CD4-positive, alpha-beta T cell treated with Interleukin-10 for 1 hour (primary cell): ENCODE measurements at places on chromosomes 2 and 18.

GRCh38 chr2:73031725-73032701 is 39.5 kb downstream of the SFXN5 start:
- DNase-seq, result no peak

DNA sequence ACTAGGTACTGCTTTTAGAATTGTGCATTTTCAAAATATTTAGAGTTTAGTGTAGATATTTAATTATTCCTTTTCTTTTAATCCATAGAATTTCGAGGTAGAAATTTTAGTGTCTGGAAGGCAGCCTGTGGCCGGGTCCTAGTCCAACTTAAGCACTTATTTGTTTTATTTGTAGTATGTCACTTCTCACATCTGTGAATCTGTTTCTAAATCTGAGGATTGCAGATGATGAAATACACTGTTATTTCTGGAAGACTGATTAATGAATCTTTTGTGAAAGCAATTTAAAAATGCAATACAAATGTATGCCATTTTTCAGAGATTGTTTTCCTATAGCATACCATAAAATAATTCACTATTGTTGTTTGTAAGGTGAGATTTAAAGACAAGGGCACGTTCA is 483.9 kb upstream of the TRIB2 start:
- DNase-seq, result no peak

- no peak for DNase-seq
These were observed 25.4 kb upstream of the NRP2 start for GRCh38 chr2:205656941-205657340.

- no peak for DNase-seq
These were observed 266.3 kb downstream of the MTX2 start for GRCh38 chr2:176535467-176536113.

- no peak for DNase-seq
These were observed 56.6 kb downstream of the BMPR2 start for GRCh38 chr2:202432776-202433175.

GRCh38 chr18:63508596-63508995 is 31.8 kb downstream of the SERPINB5 start:
- no peak for DNase-seq

GRCh38 chr18:58861861-58862301 is 2.8 kb upstream of the ZNF532 start:
- no peak for DNase-seq

DNA sequence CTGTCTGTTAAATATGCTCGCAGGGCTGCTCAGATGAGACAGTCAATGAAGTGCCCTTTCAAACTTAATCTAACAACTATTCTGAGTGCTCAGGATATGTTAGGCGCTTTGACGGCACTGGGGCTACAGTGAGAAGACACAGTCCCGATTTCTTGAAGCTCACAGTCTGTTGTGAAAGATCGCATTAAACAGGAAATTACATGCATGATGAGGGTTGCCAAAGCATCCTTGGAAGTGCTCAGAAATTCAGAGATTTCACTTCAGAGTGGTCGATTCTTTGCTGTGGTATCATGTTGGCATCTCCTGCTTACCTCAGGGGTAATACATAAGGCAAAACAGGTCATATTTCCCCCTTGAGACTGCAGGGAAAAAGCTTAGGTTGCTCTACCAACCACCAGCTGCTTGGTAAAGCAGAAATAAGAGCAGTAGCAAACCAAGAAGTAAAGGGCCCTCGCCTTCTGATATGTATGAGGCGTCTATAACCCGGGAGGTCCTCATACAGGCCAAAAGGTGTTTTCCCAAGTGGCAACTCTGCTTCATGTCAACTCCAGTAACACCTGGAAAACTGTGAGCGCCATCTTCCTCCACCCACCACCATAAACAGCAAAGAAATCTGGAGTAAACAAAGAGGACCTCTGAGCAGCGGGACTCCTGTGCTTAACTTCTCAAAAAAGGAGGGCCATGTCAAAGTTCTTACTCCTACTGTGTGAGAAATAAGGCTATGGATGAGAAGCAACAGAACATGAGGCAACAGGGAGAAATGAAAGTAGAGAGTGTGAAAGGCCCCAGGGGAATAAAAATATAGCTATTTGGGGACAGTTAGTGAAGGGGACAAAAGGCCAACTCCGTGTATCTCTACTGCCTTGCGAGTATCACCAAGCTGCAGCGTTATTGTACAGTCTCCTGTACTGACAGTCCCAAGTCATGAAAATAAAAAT is 79.3 kb downstream of the CLHC1 start:
- no peak for DNase-seq

GRCh38 chr2:134079373-134079772 is 174.5 kb upstream of the MGAT5 start:
- no peak for DNase-seq

DNA sequence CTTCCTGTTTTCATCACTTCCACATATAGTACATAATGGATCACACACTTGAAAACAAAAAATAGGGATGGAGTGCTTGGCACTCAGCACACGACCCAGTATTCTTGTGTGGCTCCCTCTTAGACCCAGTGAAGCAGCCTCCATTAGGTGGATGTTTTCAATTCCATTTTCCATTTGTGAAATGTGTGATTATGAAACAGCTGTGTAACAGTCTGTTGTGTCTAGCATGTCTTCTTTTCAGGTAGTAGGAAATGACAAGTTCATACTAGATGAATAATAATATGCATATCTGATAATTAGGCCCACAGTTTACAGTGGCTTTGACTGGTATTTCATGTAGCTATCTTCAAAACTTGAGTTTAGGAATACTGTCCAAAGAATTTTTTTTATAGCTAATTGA is 35.5 kb downstream of the EML6 start:
- DNase-seq, result no peak

DNA sequence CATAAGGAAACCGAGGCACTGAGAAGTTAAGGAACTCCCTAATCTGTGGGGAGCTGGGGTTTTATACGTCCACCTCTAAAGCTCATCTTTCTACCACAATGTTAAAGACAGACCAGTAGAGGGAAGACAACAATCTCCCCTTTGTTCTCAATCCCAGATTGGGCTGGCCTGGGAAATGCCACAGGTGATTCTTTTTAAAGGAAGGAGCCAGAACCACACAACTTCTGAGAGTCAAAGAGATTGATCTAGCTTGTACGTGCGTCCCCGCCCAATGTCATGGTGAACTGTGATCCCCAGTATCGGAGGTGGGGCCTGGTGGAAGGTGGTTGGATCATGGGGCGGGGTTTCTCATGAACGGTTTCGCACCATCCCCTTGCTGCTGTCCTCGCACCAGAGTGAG is 81.8 kb upstream of the LCLAT1 start:
- no peak for DNase-seq

DNA sequence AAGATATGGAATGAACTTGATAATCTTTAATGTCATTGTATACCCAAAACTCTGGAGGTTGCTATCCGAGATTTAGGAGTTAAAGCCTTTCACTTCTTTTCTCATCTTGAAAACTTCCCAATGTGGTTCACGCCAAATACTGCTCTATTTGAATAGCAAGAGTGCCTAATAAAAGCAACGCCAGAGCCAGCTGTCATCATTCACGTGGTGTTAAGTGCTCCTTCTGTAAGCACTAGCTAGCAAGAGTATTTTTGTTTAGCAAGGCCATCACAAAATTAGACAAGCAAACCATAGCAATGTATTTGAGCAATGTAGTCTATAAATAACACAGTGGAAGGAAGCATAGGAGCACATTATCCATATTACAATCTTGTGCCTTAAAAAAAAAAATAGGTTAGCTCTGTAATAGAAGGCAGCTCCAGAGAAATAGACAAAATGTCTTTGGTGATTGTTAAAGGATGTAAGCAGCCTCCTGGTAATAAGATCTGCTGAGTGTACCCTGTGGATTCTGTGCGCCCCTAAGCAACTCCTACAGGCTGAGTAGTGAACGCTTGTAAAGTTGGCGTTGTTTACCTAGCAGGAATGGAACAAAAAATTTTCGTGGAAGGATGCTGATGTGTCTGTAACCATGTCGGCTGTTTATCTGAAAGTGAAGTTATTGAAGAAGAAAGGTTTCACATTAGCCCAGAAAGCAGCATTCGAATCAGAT is 518.0 kb downstream of the CNTNAP5 start:
- no peak for DNase-seq

GRCh38 chr2:53933329-53933728 is 37.5 kb downstream of the PSME4 start:
- DNase-seq, result no peak

- no peak for DNase-seq
These were observed 74.0 kb downstream of the SLC66A2 start for GRCh38 chr18:79877163-79878091.

- no peak for DNase-seq
These were observed 27.6 kb downstream of the MLPH start for GRCh38 chr2:237514474-237515130.

DNA sequence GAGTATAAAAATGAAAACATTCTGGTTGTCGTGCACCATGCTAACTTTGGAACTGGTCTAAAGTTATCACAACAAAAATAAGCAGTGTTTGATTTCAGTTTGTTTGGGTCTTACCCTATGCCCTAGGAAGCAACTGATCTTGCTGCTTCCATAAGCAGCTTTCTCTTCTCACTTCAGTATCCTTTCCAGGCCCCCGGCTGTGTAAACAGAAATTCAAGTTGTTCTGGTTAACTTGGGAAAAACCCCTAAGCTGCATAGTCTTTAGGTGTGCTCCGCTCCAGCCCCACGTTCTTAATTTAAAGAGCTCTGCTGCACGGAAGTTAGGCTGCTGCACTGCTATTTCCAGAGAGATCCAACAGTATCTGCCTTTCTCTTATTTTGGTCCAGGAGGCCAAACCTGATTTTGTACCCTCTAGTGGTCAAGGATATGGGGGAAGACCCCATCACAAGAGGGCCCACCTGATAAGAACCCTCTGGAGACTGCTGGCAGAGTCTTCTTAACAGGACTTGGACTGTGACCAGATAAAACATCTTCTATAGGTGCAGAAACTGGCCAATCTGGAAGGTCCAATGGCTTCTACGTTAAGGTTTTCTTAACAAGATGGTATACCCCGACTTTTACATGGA is 69.1 kb downstream of the FEZ2 start:
- no peak for DNase-seq

DNA sequence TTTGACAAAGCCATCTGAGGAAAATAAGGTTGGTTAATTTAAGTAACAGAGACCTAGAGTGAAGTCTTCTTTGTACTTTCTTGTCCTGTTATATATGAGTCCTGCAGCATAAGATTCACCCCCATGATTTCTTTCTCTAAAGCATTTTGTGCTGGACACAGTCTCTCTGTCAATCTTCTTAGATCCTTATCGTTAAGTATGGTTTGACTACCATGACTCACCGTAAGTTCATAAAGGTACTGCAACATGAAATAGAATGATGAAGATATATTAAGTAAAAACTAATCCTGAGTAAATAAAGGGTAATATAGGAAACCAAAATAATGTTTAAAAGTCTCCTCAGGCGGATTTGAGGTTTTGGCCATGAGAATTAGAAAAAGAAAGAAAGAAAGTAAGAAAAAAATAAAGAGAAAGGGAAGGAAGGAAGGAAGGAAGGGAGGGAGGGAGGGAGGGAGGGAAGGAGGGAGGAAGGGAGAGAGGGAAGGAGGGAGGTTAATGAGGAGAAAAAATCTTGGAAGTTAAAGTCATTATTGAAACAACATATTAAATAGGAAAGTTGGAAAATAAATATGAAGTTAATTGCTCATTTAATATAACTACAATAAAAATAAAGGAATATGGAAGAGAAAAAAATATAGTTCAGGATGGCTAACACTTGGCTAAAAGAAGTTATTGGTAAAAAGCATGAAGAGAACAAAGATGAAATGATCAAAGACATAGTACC is 980.3 kb upstream of the CDH2 start:
- DNase-seq, result no peak

- no peak for DNase-seq
These were observed 338.7 kb downstream of the CDH2 start for GRCh38 chr18:27838225-27838624.

GRCh38 chr2:201618744-201619662 is 24.3 kb downstream of the TMEM237 start:
- DNase-seq, result no peak
